ENCODE measurements at places on chromosomes 1 and 21.
A peak's percentile ranks its signal among the peaks of the same experiment; 100 is the strongest.

GRCh38 chr1:190444464-190444863, 33.2 kb downstream of the BRINP3 start:
- DNase-seq: peak; percentile 55

DNA sequence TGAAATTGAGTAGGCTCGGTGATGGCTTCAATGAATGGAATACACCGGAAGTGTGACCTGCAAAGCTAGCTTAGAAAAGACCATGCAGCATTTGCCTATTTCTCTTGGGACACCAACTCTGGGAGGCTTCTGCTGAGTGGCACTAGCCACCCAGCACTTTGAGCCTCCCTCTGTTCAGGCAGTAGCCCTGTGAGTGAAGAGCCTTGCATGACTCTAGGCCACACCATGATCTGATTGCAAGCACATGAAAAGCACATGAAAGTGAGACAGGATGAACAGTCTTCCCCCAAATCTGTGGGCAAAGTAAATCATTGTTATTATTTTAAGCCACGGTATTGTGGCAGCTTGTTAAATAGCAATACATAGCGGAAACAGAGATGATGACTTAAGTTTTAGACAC, 2.8 kb downstream of the CD48 start:
- no peak for DNase-seq

DNA sequence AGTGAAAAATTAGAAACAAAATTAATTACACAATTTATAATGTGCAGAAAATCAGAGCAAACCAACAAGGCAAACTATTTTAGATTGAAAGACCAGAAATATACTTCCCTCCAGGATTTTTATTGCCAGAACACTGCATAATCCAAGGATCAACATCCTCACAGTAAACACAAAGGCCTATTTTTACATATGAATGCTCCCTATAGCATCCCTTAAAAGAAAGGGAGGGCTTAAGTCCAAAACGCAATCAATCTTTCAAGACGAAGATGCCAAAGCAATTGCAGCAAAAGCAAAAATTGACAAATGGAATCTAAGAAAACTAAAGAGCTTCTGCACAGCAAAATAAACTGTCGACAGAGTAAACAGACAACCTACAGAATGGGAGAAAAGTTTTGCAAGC, 18.6 kb upstream of the CHIA start:
- DNase-seq: no peak

DNA sequence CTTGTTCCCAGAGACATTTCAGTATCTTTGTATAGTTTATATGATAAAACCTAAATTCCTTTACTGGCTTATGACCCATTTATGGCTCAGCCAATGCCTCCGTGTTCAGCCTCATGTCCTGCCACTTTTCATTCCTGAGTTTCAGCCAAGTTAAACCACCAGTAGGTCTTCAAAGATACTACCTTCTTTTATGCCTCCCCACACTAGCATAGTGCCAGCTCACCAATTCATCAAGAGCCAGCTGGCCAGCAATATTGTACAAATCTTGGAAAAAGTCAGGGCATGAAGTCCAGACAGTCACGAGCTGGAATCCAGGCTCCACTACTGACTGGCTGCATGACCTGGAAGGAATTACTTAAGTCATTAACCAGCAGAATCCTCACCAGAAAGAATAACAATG, 446.0 kb downstream of the GPATCH2 start:
- no peak for DNase-seq

GRCh38 chr1:201902198-201902597, 13.5 kb downstream of the SHISA4 start:
- DNase-seq: no peak

DNA sequence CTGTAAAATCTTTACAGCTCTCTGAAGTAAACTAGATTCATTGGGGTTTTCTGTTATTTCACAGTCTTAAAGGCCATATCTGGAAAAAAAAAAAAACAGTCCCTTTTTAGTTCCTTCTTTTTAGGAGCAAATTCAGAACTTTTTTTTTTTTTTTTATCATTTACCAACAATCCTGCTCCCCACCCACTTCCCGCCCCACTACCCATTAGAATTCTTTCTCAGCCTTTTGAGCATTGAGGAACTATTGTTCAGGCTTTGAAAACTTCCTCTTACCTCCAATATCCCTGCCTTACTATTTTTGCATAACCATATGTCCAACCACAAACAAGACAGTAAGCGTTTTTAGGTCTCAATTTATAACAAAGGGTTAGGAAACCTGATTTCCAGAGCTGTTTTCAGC, 330.1 kb downstream of the PLPP3 start:
- DNase-seq: no peak

DNA sequence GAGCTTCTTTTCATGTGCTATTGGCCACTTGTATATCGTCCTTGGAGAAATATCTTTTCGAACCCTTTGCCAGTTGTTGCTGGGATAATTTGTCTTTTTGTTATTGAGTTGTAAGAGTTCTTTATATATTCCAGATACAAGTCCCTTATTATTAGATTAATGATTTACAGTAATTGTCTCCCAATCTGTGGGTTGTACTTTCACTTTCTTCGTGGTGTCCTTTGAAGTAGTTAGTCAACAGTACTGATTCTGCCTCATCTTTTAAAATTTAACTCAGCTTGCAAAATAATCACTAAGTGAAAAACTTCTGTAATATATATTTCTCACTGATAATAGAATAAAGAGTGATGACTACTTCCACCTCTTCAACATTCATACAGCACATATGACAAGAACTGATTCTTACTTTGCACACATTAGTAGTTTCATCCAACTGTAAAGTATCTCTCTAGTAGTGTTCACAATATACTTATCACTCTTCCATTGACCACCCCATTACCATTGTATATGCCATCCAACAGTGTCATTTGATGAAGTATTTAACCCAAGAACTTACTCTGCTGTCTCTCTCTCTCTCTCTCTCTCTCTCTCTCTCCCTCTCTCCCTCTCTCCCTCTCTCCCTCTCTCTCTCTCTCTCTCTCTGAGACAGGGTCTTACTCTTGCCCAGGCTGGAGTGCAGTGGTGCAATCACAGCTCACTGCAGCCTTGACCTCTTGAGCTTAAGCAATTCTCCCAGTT, 104.2 kb upstream of the DMRTA2 start:
- DNase-seq: no peak

GRCh38 chr1:94230920-94231319, 6.5 kb downstream of the ARHGAP29 start:
- DNase-seq: no peak

DNA sequence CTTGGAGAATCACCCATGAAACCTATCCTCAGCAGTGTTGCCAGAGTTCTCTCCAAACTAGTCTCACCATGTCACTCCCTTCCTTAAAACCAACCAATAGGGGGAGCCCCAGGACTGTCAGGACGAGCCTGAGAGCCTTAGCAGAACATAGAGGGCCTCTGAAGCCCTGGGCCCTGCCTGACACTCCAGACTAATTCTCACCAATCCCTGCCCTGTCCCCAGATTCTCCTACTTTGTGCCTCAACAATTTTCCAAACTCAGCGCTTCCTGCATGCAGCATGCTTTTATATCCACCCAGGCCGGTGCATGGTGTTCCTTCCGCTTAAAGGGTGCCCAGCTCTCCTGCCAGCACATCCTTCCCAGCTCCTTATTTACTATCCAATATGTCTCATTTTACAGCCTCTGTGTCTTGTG, 42.7 kb downstream of the HSD3B1 start:
- peak; percentile 61 for DNase-seq

DNA sequence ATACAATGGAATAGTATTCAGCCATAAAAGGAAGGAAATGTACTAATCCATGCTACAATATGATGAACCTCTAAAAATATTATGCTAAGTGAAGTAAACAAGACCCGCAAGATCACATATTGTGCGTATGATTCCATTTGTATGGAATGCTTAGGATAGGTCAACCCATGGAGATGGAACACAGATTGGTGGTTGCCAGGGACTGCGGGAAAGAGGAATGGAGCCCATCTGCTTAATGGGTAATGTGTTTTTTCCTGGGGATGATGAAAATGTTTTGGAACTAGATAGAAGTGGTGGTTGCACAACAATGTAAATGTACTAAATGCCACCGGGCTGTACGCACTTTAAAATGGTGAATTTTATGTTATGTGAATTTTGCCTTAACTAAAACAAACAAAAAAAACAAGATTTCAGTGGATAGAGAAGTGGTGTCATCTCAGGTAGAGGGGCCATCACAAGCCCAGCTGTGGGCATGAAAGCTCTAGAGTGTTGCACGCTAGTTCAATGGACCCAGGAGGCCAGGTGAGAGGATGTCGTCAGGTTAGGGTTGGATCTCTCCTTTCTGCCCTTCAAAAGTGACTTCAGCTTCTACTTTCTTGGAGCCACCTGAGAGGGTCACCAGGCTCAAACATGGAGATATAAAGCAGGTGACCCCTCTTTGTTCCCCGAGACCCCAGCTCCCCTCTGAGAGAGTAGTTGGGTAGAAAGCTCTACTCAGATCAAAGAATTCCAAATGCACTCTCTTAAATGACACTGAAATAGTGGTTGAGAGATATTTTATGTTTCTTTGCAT, 2.5 kb downstream of the C1orf115 start:
- DNase-seq: no peak

- no peak for DNase-seq
Measured at GRCh38 chr1:184806296-184806721, 51.7 kb upstream of the EDEM3 start.

DNA sequence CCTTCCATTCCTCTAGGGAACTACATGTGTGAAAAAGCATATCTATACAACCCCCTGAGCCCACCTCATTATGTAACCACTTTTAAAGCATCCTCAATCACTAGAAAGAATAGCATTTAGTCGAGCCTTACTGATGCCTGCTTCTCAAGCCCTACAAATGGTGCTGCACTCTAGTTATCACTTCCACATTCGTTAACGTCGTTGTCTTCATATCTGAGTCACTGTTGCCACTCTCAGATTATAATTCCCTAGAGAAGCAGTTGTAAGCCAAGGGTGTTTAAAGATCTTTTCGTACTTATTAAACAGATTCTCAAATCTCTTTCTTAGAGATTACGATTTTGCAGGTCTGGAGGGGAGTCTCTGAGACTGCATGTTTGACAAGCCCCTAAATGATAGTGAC, 16.5 kb downstream of the ATP1B1 start:
- DNase-seq: no peak

GRCh38 chr1:232426801-232427200, 203.1 kb downstream of the SIPA1L2 start:
- DNase-seq: no peak

GRCh38 chr1:15345705-15346345, 63.9 kb upstream of the EFHD2 start:
- DNase-seq: peak; percentile 18

GRCh38 chr1:27724961-27725373, 794 bp upstream of the FAM76A start:
- DNase-seq: no peak

DNA sequence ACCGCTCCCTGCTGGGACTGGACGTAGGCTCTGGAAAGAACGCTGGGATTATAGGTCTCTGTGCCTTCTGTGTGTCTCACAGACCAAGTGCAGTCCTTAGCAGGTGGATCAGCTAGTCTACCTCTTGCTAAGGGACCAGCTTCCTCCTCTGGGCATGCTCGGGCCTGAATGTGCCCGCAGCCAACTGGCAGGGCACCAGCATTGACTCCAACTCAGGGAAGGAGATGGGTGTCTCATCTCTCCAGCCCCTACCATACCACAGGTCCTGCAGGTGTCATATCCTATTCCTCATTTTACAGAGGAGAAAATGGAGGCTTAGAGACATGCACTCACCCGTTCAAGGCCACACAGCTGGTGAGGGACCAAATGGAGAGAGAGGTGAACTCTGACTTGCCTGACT, 340.2 kb downstream of the PTPRU start:
- DNase-seq: peak; percentile 27

- DNase-seq: peak; percentile 6
Measured at GRCh38 chr1:228087771-228088251, 5.3 kb downstream of the ARF1 start.

DNA sequence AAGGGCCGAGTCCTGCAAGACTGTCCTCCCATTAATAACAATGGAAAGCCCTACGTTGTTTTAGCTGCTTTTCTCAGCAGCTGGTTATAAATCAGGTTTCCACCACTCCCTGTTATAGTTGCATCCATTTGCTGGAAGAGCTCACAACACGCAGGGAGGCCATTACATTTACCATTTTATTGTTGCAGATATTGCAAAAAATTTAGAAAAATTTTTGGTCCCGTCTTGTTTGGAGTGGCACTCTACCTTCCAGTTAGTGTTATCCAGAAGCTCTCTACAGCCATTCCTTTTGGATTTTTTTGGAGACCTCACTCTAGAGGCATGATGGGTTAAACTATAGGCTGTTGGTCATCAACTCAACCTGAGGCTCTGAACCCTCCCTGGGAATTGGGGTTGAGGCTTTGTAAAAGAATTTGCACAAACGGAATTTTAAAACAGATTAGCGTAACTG, 1532.1 kb upstream of the TPTE start:
- no peak for DNase-seq

- DNase-seq: no peak
Measured at GRCh38 chr1:10051656-10052055, 18.9 kb downstream of the UBE4B start.

DNA sequence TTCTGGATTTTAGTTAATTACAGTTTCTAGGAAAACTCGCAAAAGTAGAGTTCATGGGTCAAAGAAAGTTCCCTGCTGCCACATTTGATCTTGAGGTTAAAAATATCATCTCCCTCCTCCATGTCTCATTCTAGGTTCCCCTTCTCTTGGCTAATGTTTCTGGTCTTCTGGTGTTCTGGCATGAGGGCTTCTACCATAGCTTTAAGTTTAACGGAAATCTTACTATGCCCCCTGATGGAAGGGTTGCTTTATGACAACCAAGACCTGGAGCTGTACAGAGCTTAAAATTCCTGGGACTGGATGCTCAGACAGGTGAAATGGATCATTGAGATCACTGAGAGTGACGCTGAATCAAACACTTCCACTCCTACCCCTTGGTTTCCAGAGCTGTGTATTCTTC, 1881.7 kb downstream of the MRPL39 start:
- no peak for DNase-seq

- no peak for DNase-seq
Measured at GRCh38 chr1:50208315-50208714, 99.6 kb downstream of the ELAVL4 start.

DNA sequence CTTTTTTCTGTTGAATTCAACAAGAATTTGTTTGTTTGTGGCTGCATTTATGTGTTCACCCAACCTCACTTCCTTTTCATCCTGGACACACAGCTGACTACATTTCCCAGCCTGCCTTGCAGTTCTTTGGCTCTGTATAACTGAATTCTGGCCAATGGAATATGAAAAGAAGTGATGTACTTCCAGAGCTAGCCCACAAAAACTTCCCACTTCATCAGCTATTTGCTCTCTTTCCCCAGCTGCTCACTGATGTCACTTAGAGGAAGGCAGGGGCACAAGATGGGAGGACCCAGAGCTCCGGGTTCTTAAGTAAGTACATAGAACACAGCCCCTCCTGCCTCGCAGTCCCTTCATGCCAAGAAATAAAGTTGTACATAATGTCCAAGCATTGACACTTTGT, 235.0 kb upstream of the FGGY start:
- no peak for DNase-seq

All from posterior cingulate gyrus (tissue), 11 donors.